ENCODE measurements at places on chromosomes 13 and 19. TPM values are rescaled to one million over a fixed set of nuclear protein-coding genes. Genes with fewer than 3 reads are reported as not detected.

Gene ZNF723
- not detected for total RNA-seq

Gene BST2
- 0.65 TPM for total RNA-seq

Gene FAM124A
- total RNA-seq: 6.4 TPM

Gene PABPC3
- total RNA-seq: 0.39 TPM

Gene PALM3
- under 0.01 TPM for total RNA-seq

Gene CD177
- not detected for total RNA-seq

Gene IZUMO4
- 0.78 TPM for total RNA-seq

Gene LRG1
- not detected for total RNA-seq

Gene F2RL3
- not detected for total RNA-seq

Gene S1PR4
- total RNA-seq: not detected

Gene ZNF628
- total RNA-seq: 2.1 TPM

Gene LHB
- not detected for total RNA-seq

Gene POU2F2
- total RNA-seq: 0.39 TPM

Gene ZSWIM9
- total RNA-seq: 1.4 TPM

Gene SIGLEC8
- not detected for total RNA-seq

Gene TMIGD2
- not detected for total RNA-seq

Gene KLF1
- total RNA-seq: not detected

Gene EXOSC5
- 7.7 TPM for total RNA-seq

Gene NPAS1
- 0.78 TPM for total RNA-seq

Gene SERPINE3
- not detected for total RNA-seq

Gene KCNRG
- total RNA-seq: 0.22 TPM

Gene DENND1C
- total RNA-seq: not detected

Gene FGF21
- total RNA-seq: not detected

Gene GRK1
- total RNA-seq: not detected

Gene PRKCG
- total RNA-seq: not detected

Gene CATSPERD
- not detected for total RNA-seq

Gene PCDH20
- total RNA-seq: not detected

Gene ZNF667
- 7.2 TPM for total RNA-seq

Gene MEF2B
- 0.26 TPM for total RNA-seq

Gene SRRM5
- total RNA-seq: not detected

Gene ZNF382
- 7.7 TPM for total RNA-seq

Gene CYP4F8
- not detected for total RNA-seq

Gene CEACAM3
- total RNA-seq: not detected

Gene BORA
- total RNA-seq: 6.5 TPM

Gene ACER1
- total RNA-seq: not detected

Gene NLRP9
- total RNA-seq: not detected

Gene FUT1
- total RNA-seq: 0.22 TPM

Gene CAPNS1
- total RNA-seq: 453 TPM

Gene NDUFA7
- total RNA-seq: 14.9 TPM

Gene CRB3
- not detected for total RNA-seq

Gene CYP4F12
- total RNA-seq: not detected

Gene FBN3
- not detected for total RNA-seq

Gene APC2
- 0.11 TPM for total RNA-seq

Gene LYPD3
- total RNA-seq: 0.26 TPM

Gene ATP4B
- total RNA-seq: not detected

Gene OR4F17
- not detected for total RNA-seq

Gene USE1
- 22.7 TPM for total RNA-seq

Gene FAM83E
- total RNA-seq: 0.65 TPM

Gene ZNF700
- total RNA-seq: 13.6 TPM

Gene ZNF440
- total RNA-seq: 16.9 TPM

Gene RPL28
- total RNA-seq: 509 TPM

Gene CPB2
- not detected for total RNA-seq

Gene ZNF225
- 7.1 TPM for total RNA-seq

Gene IL11
- 1.2 TPM for total RNA-seq

Gene CCDC70
- total RNA-seq: not detected

Gene ZNF653
- total RNA-seq: 3.6 TPM

Gene TSKS
- 0.13 TPM for total RNA-seq
